NCI-H510A (cell line): ENCODE measurements at places on chromosomes 16 and 17.
A peak's percentile ranks its signal among the peaks of the same experiment; 100 is the strongest.

- peak; percentile 78 for DNase-seq
Observed at GRCh38 chr16:89122322-89122851, 28.7 kb downstream of the ACSF3 start.

GRCh38 chr17:75153780-75154194, 525 bp downstream of the JPT1 start:
- DNase-seq, result no peak

DNA sequence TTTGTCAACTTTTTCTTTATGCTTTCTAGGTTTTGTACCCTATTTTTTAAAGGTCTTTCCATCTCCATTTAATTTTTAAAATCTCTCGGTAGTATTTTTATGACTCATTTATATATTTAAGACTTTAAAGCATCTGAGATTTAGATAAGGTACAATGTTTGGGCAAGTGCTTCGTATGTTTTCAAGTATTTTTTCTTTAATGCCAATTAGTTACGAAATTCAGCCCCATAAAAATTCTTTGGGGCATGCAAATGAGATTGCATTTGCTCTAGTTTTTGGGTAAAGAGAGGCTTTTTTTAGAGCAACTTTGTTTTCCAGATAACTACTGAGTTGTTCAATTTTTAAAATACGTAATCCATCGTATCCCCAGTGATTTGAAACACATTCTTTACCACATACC, 65.3 kb upstream of the CRHR1 start:
- DNase-seq, result no peak

DNA sequence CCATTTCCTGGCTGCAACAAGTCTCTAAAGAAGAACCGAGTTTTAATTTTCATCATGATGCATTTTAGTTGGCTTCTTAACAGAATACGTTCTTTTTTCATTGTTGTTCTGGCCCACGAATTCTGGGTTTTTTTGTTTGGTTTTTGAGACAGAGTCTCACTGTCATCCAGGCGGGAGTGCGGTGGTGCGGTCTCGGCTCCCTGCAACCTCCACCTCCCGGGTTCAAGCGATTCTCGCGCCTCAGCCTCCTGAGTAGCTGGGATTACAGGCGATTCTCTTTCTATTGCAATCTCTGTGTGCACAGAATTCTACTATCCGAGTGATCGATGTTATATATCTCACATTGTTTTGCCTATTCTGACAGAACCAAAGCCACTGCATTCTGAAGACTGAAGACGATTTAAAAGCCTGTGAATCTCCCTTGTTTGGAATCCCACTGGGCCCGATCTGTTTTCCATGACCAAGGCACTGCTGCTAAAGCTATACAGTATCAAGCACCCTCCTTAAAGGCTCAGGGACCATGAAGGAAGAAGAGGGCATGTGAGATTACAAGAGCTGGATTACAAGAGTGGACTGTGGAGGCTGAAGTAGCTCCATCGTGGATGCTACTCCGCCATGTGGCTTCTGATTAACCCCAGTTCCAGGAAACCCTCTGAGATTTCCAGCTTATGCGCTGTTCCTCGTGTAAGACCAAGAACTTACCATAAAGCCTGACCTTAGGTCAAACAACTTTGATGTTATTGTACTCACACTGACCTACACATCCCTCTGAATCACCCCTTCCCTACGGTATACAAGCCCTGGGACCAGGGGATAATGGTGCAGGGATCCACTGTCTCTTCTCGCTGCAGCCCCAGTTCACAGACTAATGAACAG, 44.3 kb downstream of the ADCY9 start:
- DNase-seq, result no peak

- DNase-seq, result no peak
Observed at GRCh38 chr17:60127068-60128064, 22.4 kb upstream of the CA4 start.

DNA sequence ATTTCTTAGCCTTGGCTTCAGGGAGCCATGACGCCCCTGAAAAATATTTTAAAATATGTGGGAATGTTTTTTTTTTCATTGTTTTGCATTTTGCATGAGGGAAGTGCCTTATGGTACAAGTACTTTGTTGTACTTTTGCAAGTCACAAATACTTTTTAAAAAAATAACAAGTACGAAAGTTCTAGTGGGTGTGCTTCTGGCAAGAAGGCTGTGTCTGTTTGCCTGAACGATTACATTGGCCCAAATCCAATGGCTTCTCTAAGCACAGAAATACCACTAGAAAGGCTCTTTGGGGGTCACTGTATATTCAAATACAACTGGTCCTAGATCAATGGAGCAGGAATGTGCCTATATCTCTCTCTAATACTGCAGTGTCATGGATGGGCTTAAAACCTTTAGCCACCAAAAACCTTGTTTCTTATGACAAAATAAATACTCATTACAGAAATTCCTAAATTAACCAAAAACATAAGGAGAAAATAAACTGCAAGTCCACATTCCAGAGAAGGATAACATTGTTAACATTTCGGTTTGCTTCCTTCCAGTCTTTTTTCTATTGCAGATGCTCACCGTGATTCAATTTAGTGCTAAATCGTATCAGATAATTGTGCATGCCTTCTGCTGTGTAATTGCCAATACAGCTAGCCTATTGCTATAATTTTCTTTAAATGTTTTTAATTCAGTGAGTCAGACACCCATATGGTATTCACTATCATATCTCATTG, 97.4 kb downstream of the VAT1L start:
- DNase-seq, result no peak

DNA sequence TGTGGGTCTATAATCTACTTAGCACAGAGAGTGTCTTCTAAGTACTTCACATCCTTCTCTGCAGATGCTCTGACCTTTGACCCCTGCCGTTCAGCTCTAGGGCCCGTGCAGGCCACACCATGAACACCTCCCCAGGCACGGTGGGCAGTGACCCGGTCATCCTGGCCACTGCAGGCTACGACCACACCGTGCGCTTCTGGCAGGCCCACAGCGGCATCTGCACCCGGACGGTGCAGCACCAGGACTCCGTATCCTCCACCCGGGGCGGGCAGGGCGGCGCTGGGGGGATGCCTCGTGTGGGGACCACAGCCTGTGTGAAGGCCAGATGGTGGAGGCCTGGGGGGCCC, 686 bp downstream of the MLST8 start:
- DNase-seq, result no peak

GRCh38 chr17:81920612-81921536, 2.9 kb upstream of the SIRT7 start:
- DNase-seq, result no peak

DNA sequence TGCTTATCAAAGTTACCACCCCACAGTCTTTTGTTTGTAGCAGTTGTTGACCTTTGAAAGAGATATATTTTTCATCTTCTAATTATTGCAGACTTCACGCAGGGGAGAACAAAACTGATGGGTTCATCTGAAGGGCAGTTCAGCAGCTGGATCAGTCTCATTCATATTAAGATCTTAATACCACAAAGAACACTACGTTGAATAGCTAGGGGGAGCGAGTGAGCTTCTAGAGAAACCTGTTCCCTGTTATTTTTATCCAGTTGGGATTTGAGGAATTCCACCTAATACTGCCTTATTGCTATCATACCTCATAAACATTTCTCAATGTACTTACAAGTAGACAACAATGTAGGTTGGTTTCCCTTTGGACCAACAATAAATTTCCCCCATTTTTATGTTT, 306.1 kb upstream of the KIF2B start:
- DNase-seq, result no peak

- no peak for DNase-seq
Observed at GRCh38 chr17:47199627-47200324, 9.4 kb upstream of the MYL4 start.

GRCh38 chr16:69611103-69611640, 45.4 kb downstream of the NFAT5 start:
- DNase-seq, result no peak

GRCh38 chr16:1708768-1709180, 2.8 kb downstream of the MAPK8IP3 start:
- peak; percentile 37 for DNase-seq

GRCh38 chr17:12247761-12248160, 227.1 kb downstream of the MAP2K4 start:
- DNase-seq, result no peak

DNA sequence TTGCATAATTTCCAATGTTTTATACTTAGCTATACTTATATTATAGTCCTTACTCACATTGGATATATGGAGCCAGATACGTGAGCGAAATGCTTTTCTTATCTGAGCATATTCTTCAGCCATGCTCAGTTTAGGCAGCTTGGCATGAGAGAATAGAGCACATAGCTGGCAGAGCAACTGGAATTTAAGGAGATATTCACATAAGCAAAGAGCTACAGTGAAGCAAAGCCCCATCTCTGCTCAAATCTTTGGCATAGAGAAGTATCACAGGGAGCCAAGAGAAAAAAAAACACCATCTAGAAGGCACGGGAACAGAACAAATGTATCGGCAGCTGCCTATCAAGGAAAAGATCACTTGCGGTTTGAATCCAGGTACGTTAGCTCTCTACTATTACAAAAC, 734.2 kb upstream of the KIF2B start:
- no peak for DNase-seq

- DNase-seq, result no peak
Observed at GRCh38 chr17:77425791-77426641, 285.2 kb downstream of the SEC14L1 start.

DNA sequence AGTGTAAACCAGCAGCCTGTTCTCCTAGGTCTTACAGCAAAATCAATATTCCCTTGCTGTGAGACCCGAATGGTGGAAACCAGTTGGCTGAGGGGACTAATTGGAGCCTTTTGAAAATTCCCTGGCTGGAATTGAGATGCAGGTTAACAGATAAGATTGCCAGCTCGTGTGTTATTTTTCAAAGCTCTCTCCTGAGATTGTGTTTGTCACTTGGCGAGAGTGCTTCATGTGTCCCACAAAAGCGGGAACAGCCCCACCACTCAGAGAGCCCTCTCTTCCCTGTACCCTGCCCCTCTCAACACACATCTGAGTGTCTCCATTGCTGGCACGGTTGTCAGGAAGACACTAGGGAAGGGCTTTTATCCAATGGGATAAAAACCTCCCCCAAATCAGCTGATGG, 356.1 kb downstream of the CPPED1 start:
- no peak for DNase-seq

DNA sequence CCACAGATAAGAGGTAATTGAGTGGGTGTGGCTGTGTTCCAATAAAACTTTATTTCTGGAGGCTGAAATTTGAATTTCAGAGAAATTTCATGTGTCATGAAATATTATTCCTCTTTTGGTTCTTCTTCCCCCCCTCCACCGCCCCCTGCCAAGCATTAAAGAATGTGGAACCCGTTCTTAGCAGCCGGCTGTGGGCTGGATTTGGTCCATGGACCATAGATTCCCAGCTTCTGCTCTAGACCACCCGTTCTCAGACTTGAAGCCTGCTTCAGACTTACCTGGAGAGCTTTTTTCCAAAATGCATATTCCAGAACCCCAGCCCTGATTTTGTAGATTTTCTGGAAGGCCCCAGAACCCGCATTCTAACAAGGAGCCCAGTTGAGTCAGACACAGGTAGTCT, 15.1 kb upstream of the LASP1NB start:
- no peak for DNase-seq

DNA sequence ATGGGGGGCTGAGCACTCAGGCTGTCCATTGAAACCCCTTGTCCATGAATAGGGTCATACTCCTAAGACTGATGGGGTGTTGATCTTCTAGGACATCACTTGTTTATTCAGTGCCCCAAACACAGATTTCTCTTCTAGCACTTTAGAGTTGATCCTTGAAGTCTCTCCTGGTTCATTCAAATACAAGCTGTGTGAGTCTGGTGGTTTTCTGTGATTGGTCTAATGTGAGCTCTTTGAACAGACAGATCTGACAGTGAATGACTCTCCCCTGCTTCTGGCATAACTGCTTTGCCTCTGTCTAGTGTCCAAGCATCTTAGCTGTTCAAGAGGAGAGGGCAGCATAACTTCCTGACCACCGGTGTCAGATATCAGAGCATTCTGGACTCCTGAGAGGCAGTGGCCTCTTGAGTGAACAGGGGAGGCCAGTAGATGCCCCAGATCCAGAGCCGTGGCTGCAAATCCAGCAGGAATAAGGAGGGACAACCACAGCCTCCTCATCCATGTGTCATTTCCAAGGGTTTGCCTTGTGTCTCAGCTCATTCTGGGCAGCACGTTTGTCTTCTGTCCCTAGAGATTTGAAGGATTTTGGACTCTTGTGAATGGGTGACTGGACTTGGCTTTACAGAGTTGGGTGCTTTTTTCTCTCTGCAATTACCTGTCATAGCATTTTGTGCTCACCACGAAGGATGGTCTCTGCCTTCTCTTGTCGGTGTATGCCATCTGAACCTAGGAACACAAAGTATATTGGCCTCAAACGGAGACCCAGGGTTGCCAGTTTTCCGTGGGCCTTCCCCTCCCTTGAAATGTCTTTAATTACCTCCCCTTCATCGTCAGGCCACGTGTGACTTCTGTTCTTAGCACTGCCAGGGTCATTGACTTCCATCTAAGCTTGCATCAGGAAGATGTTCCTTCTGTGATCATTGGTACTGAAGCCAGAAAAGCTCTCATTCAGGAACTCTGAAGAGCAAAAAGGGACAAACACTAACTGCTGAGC, 13.9 kb upstream of the CLEC18C start:
- DNase-seq, result no peak

DNA sequence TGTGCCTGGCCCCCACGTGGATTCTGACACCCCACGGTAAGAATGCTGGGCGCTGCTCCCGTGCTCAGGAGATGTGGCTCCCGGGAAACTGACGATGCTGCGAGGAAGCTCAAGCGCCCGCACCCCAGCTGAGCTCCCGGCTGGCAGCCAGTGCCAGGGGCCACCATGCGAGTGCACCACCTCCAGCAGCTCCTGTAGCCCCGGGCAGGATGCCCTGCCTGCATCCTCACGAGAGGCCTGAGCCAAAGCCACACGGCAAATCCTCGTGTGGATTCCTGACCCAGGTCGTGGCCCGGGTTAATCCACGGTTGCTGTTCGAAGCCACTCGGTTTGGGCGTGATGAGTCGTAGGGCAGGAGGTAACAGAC, 11.6 kb upstream of the DPEP1 start:
- DNase-seq, result no peak

DNA sequence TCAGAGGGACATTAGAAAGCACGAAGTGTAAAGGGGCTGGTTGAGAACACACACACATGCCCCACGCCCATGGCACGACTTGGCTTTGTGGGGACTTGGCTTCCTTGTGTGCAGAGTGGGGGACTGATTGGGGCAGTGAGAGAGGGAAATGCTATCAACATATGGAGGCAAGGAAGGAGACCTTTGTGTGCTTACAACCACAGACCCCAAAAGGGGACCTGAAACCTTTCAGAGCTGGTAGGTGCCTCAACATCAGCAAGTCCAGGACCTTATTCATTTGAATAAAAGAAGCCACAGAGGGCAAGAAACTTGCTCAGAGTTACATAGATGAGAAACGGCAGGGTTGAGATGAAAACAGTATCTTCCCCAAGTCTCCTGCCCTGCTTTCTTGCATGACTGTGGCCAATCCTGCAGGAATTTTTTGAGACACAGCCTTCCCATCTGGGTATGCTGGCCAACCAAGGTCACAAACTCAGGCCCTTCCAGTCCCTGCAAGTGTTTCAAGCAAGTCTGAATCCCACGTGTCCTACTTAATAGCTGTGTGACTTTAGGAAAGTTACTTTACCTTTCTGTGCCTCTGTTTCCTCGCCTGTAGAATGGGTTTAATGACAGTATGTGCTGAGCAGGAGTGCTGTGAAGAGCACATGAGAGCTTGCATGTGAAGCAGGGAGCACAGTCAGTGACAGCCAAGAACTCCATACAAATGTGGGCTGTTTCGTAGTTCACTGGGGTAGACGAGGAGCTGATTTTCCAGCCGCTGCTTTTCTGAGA, 26.2 kb downstream of the C16orf78 start:
- DNase-seq, result no peak
